A673 (cell line): ENCODE measurements at places on chromosomes 12 and 14.

GRCh38 chr12:2957816-2958431 is 1.3 kb upstream of the TEAD4 start:
- DNase-seq = no peak

- DNase-seq = no peak
Observed at GRCh38 chr12:85814071-85814470, 22.1 kb downstream of the RASSF9 start.

DNA sequence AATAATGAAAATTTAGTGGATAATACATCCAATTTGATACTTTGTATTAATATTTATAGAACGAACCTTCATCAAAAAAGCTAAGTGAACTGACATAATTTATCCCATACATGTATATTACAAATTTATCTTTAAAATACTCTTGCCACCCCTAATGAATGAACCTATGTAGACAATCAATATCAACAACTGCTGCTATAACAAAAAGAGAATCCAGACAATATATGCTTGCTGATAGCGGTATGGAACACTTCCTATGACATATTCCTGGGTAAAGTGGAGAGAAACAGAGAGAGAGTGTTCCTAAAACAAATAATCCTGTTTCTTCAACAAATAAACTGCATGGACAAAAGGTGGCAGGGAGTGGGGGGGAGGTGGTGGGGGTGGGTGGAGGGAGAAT is 31.3 kb downstream of the TM7SF3 start:
- no peak for DNase-seq

GRCh38 chr14:100438271-100438670 is 115.1 kb downstream of the SLC25A47 start:
- DNase-seq = peak; percentile 48

DNA sequence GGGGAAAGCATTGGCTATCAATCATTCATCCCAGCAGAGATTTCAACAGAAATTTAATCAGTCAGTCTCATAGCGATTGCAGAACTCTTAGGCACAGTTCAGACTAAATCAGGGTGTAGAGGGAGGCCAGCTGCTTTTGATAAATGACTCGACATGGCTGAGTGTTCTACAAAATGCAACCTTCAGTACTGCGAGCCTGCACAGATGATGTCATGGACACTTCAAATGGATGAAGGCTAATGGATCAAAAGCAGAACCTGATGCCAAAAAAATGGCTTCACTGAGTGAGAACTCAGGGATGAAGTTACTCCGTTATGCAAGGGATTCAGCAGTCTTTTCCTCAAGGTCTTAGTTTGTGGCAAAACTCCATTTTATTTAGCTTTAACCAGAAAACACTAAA is 167.3 kb downstream of the DACT1 start:
- DNase-seq = no peak

DNA sequence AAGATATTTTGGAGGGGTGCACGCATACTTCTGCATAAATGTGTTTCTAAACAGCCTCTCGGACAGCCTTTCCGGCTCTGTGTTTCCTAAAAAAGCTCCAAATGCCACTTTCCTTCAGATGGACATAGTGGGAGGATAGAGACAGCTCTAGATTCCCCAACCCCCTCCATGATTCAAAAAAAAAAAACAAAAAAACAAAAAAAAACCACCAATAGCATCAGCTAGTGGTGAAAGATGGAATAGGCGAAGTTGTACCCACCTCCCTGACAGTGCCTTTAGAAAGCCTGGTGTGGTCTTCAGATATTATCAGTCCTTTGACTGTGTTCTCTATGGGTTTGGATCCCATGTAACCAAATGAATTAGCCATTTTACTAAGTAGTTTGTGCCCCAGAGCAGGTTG is 94.1 kb downstream of the PHETA1 start:
- DNase-seq = peak; percentile 45

GRCh38 chr14:25381498-25381897 is 331.6 kb upstream of the STXBP6 start:
- DNase-seq = peak; percentile 75

DNA sequence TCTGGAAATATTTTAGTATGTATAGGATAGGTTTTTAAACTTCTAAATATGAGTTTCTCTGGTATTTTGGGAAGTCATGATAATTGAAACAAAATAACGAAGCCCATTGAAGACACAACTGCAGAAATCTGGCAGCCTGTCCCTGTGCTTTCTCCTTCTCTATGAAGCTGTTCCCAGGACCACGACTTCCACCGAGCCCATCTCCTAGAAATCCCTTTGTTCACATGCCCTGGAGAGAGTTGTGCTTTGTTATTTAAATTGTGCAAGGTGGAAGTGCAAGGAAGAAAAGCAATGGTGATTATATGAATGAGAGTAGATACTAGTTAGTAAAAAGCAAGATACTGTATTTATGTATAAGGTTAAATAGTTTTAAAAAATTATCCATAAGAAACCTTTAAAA is 32.2 kb downstream of the STK38L start:
- no peak for DNase-seq

GRCh38 chr14:33564774-33565630 is 385.9 kb downstream of the EGLN3 start:
- peak; percentile 89 for DNase-seq

DNA sequence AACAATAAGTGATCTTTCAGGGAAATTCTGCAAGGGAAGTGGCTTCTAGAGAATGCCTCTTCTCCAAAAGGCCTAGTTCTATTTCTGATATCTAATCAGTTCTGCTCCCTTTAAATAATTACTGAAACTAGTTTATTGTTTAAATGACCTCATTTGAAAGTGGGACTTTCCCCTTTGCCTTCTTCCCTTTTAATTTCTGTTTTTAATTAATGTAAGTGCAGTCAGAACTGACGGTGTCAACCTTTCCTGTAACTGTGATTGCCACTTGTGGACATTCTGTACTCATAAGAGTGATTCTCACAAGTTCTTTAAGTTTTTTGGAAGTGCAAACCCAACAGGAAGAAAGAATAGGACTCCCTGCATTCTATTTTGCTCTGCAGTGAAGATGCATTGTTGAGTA is 265.3 kb upstream of the PLEKHG7 start:
- DNase-seq = no peak

DNA sequence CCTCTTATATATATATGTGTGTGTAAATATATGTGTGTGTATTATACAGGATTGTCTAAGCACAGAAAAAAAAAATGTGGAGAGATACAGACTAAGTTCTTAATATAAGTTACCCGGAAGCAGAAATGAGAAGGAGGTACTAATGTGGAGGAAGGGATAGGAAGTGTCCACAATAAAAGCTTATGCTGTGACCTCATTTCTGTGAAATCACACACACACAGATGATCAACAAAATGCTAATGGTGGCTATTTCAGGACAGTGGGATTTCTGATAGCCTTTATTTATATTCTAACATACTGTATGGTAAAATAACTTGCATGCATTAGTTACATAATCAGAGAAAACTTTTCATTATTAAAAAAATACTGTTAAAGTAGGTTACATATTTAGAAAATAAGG is 8.5 kb upstream of the RAD51AP1 start:
- no peak for DNase-seq

- no peak for DNase-seq
Observed at GRCh38 chr12:120495186-120495730, 655 bp upstream of the DYNLL1 start.

DNA sequence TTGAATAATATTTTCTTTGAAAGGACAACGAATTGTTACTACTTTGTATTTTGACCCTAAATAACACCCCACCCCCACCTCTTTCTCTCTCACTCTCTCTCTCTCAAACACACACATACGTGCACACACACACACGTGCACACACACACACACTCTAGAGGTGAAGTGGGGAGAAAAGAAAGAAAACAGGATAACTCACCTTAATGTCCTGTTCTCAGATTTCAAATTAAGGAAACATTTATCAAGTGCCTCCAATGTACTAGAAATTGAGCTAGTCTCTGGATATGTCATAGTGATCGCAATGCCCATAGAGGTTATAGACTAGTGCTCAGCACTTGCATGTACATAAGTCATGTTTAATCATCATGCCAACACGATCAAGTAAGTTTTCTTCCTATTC is 1483.6 kb upstream of the SEL1L start:
- no peak for DNase-seq

DNA sequence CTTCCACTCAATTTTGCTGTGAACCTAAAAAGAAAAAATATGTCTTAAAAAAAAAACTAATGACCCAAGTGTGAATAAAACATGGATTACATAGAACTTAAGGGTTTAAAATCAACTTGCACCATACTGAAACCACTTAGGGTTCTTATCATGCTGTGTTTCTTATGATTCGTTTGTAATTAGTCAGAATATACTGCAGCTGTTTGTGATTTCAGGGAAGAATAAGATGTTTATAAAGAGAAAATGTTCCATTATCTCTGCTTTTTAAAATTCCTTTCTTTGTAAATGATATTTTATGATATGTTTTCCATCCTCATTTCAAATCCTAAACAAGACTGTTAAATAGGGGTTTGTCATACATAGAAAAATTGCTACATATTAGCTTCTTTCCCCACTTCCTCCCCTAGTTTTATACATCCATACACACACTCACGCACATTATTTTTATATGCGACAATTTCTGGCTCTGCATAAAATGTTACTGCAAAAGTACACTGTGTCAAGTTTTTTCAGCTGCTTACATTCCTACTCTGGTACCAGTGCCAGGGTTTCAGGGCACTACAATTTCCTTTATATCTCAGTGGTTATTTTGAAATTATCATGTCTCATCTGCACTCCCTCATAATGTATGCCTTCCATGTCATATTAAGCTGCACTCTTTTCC is 275.2 kb upstream of the GARIN6 start:
- DNase-seq = no peak

DNA sequence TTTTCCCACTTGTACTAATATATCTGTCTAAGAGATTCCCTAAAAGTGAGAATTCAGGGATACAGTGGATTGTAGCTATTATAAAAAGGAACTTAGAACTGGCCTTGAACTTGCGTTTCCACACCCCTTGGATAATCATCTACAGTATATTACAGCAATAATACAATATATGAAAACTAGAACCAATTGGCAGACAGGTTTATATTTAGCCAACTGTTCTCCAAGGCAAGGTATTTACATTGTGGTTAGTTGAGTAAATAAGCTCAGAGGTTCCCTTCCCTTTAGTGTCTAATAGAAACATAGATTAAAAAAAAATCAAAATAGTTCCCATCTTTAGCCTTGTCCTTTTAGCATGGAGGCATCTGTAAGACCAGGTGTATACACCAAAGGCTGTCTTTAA is 42.1 kb downstream of the LIMA1 start:
- no peak for DNase-seq

GRCh38 chr12:109153821-109154441 is 37.5 kb downstream of the ACACB start:
- no peak for DNase-seq

GRCh38 chr14:90615517-90616060 is 200.6 kb downstream of the TTC7B start:
- no peak for DNase-seq

GRCh38 chr12:126389220-126389841 is 1324.1 kb downstream of the AACS start:
- DNase-seq = peak; percentile 79

- no peak for DNase-seq
Observed at GRCh38 chr14:79242666-79243065, 968.6 kb downstream of the DIO2 start.

DNA sequence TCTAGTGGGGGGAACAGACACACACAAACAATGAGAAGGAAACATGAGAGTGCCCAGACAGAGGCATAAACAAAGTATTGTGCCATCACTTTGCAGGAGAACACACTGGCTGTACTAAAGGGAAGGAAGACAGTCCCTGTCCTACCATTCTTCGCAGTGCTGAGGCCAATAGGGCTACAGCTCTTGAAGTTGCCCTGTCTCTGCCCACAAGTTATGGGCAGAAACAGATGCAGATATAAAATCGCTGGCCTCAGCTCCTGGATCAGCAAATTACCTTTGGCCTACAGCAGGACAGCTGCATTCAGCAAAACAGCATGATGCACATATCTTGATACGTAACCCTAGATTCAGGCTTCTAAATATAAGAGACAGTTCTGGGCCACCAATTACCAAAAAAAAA is 23.0 kb upstream of the PRKAB1 start:
- no peak for DNase-seq

DNA sequence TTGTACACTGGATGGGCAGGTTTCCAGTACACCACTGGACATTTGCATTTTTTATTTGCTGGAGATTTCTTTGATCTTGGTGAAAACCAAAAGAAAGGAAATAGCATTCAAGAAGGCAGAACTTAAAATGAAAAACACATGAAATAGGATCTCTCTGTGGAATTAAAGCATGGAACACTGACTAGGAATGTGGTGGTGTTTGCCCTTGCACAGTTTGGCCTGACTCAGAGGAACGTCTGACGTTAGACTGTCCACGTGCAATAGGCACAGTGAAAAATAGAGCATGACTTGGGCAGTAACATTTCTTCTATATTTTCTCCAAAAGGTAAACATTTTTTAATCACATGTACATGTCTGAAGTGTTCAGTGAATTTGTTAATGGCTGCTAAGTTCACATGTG is 474.1 kb upstream of the PRICKLE1 start:
- no peak for DNase-seq

- peak; percentile 29 for DNase-seq
Observed at GRCh38 chr12:65209655-65210043, 40.3 kb downstream of the LEMD3 start.

- DNase-seq = no peak
Observed at GRCh38 chr12:119225454-119225853, 46.7 kb downstream of the HSPB8 start.

GRCh38 chr12:71432936-71433335 is 6.7 kb upstream of the LGR5 start:
- no peak for DNase-seq

GRCh38 chr12:102302553-102302952 is 104.9 kb upstream of the PMCH start:
- DNase-seq = peak; percentile 12

DNA sequence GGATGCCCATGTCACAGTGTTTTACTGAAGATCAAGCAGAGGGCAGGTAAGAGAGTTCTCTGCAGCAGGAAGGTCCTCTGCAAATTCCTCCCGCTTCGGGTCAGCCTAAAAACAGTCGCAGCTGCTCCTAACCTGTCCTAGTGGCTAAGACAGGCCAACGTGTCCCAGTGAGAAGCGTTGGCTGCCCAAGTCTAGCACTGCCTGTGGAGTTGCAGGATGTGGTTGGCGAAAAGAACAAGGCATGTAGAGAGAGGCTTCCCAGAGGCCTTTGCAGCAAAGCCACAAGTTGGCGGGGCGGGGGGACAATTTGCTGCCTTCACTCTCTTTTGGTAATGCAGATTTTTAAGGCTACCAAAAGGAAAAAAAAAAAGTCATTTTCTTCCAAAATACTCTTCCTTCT is 340.1 kb downstream of the BCL11B start:
- no peak for DNase-seq
